ENCODE measurements at places on chromosomes 1 and 21.

GRCh38 chr1:89809556-89809955 is 11.3 kb upstream of the LRRC8D start:
- no peak for DNase-seq

GRCh38 chr1:246591047-246591446 is 24.8 kb downstream of the CNST start:
- DNase-seq = no peak

DNA sequence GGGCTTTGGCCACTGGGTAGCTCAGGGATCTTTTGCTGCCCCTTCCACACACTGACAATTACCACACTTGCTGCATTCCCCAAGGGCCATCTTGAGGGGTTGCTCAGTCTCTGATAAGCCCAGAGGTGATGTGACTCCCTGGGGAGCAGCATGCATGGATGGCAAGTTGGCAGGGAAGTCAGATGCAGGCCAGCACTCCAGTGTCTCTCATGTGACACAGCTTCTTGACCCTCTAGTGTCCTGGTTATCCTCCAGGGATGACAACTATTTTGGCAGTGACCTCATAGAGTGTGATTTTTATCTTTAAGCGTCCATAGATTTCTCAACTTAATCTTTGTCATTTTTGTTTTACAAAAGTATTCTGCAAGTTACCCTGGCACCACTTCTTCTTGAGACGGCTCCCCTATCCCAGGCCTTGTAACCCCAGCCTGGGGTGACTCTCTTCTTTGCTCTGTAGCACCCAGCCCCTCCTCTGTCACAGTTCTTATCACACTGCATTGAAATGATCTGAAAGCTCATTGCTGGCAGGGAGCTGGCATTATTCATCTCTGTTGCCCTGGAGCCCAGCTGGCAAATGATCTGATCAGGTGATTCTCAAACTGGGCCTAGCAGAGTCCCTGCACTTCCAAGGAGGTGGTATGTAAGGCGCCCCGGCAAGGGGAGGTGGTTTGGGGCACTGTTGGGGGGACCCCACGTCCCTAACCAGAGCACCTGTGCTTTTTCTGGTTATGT is 72.6 kb downstream of the TENT5C start:
- DNase-seq = no peak

DNA sequence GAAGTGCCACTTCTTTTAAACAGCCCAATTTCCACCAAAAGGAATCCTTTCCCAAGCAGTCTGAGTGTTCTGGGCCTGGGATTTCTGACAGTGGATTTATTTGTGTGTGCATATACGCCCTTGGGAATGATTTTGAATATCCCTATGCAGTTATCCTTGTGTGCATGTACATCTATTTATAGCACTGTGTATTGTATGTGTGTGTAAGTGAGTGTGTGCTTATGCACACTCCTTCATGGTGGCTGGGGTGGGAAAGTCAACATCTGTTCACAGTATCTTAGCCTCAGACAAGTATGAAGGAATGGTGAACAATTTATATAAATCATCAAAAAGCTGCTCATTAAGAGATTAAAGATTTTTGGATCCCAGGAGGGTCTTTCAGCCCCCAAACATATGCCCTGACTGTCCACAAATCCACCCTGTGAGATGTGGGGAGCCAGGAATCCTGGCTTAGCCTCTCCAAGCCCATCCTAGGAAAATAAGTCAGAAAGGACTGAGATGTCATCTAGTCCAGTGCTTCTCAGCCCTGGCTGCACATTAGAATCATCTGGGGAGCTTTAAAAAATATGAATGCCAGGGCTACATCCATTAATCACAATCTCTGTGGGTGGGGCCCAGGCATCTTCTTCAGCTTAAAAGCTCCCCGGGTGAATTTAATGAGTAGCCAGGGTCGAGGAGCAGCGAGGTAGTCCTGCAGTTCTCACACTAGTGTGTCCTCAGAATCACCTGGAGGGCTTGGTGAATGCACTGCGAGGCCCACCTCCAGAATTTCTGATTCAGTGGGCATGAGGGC is 101.4 kb downstream of the PLXNA2 start:
- DNase-seq = peak; percentile 90

- DNase-seq = no peak
These were observed 12.5 kb upstream of the FNBP1L start for GRCh38 chr1:93435443-93435842.

DNA sequence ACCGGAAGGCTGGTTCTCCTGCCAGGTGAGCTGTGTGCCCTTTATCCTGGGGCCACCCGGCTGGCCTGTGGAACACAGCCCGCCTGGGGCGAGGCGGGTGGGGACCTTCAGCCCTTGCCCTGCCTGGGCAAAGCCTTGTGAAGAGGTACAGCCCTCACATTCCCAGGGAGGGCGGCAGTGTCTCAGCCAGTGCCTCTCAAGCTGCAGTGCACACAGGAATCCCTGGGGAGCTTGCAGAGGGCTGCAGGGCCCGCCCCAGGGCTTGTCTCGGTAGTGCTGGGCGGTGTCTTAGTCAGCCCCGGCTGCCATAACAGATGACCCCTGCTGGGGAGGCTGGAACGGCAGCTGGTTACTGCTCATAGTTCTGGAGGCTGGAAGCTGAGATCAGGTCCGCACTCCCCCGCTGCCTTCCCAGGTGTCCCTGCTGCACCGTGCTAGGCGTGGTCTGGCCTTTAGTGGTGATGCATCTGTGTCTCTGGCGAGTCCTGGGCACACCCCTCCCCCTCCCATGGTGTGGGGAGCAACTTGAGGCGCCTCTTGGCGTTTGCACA is 12.6 kb downstream of the DFFB start:
- no peak for DNase-seq

GRCh38 chr1:101444873-101445618 is 208.2 kb downstream of the S1PR1 start:
- peak; percentile 63 for DNase-seq

GRCh38 chr21:37416914-37417313 is 50.3 kb downstream of the DYRK1A start:
- no peak for DNase-seq

- DNase-seq = peak; percentile 94
These were observed 10.9 kb downstream of the IER5 start for GRCh38 chr1:181099152-181100014.

DNA sequence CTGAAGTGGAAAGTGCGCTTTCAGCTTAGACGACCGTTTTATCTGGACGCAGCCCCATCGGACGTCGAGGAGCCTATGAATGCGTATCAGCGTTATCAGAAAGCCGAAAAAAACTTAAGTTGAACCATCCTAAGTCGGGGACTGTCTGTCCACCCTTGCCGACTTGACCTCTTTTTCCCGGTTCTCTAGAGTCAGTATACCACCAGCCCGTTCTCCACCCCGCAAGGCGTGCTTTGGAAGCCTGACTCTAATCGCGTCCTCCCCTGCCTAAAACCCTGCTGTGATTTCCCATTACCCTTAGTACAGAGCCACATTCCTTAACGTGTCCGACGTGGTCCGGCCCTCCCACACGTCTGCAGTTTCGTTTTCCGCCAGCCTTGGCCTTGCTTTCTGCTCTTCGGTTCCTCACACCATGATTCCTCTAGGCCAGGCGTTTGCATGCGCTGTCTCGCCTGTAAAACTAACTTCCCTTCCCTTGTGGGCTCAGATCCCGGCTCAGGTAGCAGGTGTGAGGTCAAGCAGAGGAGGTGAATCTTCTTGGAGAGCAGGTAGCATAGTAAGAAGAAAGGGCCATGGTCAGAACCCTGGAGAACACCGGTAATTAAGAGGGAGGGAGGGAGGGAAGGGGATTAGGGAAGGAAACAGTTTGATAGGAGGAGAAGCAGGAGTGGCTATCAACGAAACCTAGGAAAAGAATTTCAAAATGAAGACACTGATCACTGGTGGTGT is 865 bp downstream of the ADPRS start:
- DNase-seq = peak; percentile 43

DNA sequence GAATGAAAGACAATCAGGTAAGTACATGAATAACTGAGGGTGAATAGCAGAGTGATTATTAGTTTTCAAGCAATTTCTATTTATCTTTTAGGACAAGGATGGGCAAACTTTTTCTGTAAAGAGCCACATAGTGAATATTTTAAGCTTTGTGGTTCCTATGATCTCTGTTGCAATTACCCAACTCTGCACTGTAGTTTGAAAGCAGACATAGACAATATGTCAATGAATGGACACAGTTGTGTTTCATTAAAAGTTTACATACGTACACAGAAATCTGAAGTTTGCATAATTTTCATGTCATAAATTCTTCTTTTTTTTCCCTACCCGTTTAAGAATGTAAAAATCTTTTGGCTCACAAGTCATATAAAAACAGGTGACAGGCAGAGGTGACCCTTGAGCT is 71.4 kb downstream of the ZNF281 start:
- no peak for DNase-seq

GRCh38 chr1:18635891-18636595 is 5.4 kb downstream of the PAX7 start:
- DNase-seq = no peak

DNA sequence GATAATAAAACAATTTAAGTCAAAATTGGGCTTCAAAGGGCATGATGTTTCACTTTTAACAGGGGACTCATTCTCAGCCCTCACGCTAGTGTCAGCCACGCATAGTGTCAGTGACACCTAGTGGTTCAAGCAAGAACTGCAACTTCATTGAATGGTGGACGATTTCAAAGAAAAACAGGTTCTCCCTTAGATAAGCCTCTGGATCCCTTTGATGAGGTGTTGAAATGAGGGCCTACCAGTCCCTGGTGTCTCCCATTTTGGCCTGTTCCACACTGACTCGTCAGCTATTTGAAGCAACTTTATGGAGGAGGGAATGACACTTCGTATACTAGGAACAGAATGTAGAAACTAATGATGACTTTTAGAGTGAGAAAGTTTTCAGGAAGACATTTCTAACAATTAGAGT is 56.2 kb downstream of the FCRL5 start:
- peak; percentile 57 for DNase-seq

DNA sequence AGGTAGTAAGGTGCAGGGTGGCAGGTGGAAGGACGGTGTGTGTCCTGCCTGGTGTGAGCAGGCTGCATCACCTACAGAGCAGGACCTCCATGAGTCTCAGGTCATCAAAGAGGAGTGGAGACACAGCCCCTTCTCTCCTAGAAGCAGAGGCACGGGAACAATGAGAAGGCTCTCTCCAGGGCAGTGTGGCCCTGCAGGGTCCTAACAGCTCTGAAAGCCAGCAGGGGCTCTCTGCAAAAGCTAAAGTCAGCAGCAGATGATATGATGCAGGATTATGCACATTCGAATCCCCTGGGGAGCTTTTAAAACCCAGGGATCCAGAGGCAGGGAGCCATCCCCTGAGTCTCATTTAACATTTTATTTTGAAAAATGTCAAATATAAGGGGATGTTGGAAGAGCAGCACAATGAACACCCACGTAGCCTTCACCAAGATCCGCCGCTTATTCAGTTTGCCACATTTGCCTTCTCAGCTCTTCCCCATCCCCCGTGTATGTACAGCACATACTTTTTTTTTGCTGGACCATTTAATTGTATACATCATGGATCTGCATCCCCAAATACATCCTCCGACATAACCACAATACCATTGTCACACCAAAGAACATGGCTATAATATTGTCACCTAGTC is 88.1 kb downstream of the CNIH3 start:
- DNase-seq = no peak

- no peak for DNase-seq
These were observed 105.4 kb downstream of the CD247 start for GRCh38 chr1:167412920-167413319.

DNA sequence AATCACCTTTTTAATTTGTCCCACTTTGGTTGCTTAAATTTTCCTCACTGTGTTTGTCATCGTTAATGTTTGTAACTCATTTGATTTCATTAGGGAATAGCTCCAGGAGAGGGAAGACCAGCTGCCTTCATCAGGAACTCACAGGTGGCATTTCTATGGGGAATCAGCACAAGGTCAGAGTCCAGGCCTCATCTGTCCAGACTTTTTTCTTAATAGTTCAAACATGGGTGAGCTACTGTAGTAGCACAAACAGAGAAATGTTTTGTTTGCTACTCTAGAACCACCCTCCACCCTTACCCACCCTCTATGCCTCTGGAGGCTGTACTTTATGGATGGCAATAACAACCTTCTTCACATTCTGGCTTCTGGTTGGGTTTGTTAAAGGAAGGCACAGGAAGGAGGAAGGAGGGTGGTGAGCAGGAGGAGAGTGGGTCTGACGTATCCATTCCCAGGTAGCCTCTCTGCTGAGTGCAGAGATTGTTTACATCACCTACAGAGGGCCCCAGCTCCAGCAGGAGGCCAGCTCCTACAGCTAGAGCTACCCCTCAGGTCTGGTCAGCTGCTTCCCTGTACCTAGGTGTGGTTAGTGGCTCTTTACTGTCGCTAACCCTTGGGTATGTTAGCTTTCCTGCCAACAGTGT is 8.1 kb upstream of the TEDDM1 start:
- no peak for DNase-seq

DNA sequence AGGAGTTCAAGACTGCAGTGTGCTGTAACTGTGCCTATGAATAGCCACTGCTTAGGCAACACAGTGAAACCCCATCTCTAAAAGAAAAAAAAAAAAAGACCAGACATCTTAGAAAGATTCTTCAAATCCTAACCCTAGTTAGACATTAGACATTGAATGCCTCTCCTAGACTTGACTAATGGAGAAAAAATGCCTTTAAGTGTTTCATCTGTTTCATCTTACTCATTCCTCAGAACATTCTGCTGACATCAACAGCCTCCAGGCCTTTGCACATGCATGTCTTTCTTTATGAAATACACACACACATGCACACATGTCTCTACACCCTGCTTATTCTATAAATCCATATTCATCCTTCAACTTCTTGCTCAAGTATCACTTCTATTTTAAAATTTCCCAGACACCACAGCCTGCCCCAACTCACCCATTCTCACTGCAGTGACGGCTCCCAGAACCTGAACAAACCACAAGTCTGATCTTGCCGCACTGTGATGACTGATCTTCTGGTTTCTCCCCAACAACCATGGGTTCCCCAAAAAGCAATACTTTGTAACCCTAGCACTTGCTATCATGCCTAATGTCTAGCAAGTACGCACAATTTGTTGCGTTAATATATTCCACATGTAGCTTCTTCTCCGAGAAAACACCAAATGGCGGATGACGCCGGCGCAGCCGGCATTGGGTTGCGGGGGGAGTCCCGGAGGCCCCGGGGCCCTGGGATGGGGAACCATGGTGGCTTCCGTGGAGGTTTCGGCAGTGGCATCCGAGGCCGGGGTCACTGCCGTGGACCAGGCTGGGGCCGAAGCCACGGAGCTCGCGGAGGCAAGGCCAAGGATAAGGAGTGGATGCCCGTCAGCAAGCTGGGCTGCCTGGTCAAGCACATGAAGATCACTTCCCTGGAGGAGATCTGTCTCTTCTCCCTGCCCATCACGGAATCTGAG is 37.4 kb downstream of the LRRC52 start:
- peak; percentile 68 for DNase-seq

- DNase-seq = no peak
These were observed 3.1 kb downstream of the PTGFRN start for GRCh38 chr1:116912846-116913245.

Measured in umbilical cord (tissue), 2 donors.